ENCODE measurements at places on chromosomes 3 and 15. TPM values are rescaled to one million over a fixed set of nuclear protein-coding genes. Genes with fewer than 3 reads are reported as not detected.

DNA sequence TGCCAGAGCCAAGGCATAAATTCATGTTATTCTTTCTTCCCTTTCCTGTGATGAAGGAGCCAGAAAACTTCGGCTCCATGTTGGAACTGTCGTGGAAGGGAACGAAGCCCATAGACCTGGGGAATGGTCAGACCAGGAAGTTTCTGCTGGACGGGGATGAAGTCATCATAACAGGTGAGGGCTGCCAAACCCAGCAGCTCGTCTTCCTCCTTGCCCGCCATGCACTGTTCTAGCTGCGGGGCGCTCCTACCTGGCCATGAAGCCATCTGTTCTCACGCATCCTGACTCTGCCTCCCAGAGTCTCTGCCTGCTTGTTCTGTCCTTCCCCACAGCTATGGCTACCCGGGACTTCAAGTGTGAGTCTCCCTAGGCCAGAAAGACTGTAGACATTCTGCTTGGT, 28.2 kb downstream of the FAH start:
- no peak for DNase-seq

GRCh38 chr3:21747376-21747775, 3.6 kb downstream of the ZNF385D start:
- no peak for DNase-seq

DNA sequence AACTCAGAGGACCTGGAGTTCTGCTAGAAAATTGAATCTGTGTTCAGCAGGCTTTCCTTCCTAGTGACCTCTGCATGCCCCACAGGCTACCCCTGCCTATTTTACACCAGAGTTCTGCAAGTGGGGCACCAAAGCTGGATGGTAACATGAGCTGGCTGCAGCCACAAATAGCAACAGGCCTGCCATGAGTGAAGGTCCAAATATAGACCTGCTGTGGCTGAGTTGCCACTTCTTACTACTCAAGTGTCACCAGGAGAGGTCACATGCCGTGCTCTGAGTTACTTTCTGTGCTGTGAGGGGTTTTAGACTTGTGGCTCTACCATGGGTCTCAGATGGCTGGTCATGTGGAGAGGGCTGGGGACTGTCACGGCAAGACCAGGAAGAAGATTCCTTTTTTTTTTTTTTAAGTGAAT, at the start of gene FSD2:
Gene FSD2 (minus strand): TSS at position 76 of the 413 bp plus-strand sequence. CDS start 18,679 bp downstream, outside the sequence.
- DNase-seq: peak; percentile 66

GRCh38 chr3:24829011-24829581, 334.4 kb upstream of the THRB start:
- peak; percentile 12 for DNase-seq

DNA sequence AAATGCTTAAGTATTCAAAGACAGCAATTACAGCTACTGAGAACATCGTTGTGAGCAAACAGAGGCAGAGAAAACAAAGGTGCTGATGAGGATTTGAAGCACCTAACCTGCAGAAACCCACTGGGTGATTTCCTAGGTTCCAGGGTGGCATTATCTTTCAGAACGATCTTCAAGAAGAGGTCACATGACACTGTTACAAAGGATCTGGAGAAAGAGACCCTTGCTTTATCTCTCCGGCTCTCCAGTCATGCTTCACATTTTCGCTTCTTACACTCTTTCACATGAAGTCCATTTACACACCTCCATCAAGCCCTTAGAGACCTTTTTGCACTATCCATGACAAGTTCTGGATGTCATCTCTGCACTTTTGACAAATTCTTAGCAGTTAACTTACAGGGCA, 70.8 kb downstream of the GOLGA8B start:
- no peak for DNase-seq

DNA sequence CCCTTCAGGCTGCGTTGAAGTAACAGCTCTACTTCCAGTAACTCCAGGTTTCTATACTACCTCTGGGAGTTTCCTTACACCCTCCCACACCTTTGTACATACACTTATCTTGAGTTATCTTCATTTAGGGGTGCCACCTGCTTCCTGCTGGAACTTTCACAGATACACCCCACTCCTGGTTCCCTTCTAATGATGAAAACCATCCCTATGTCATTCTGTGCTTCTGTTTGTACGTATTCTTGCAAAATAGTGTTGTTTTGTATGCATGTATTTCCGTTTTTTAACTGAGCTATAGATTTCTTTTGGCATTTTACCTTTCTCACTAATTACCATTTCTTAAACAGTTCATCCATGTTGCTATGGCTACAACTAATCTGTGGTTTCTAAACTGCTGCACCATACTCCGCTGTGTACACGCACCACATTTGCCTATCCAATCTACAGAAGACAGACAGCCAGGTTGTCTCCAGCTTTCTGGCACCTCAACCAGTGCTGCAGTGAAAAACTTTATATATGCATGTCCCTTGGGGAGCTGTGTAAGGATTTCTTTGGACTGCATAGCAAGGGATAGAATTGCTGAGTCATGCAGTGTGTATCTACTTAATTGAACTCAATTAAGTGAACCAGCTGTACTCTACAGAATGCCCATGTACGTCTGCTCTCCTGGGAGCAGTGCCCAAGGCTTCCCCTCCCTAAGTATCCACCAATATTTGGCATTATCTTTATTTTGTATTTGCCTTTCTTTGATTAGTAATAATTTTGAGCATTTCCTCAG, 61.4 kb upstream of the ST8SIA2 start:
- no peak for DNase-seq

- no peak for DNase-seq
Observed at GRCh38 chr3:172097585-172097984, 58.2 kb downstream of the FNDC3B start.

GRCh38 chr3:8324747-8325146, 176.9 kb upstream of the LMCD1 start:
- peak; percentile 55 for DNase-seq

DNA sequence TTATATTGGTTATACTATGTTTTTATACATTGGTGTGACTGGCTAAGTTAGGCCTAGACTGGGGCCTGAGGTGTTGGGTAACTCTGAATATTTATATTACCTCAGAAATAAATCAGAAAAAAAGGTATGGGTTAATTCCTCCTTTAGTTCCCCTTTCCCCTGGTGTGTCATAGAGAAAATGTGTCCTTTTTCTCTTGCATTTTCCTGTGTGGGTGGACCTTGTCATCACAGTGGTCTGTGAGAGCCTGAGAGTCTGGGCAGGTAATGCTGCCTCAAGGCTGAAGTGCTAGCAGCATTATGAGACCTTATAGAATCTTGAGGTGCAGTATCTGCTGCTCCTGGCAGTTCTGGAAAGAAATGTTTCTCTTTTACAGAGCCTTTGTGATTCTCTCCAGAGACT, 69.7 kb downstream of the PCOLCE2 start:
- no peak for DNase-seq

DNA sequence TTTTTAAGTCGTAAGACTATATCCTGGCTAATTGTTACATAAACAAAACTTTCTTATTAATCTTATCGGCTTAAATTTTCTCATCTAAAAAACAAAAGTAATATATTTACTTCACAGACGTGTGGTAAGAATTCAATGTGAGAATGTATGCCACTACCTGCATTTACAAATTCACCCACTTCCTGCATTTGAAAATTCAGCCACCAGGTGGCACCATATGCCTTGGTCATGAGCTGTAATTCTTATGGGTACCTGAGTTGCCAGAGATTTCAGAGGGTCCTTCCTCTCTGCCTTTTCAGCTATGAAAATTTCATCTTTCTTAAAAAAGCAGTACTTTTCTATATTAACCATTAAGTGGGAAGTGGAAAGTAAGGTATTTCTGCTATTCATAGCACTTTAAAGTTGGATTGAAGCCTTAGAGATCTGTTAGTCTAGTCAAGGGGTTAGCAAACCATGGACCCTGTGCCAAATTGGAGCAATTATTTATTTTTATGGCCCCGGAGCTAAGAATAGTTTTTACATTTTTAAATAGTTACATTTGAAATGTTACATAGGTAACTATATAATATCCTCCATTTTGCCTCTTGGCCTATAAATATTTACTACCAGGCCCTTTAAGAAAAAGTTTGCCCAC, 127.8 kb downstream of the HCN4 start:
- peak; percentile 51 for DNase-seq

Gene ACTC1
- 8,434 TPM for polyA plus RNA-seq

Gene MRPL47
- polyA plus RNA-seq: 41.0 TPM

Gene ARIH1
- polyA plus RNA-seq: 133 TPM

Gene SPRED1
- polyA plus RNA-seq: 29.6 TPM

Gene UROC1
- not detected for polyA plus RNA-seq

Gene RETNLB
- polyA plus RNA-seq: not detected

Gene EID1
- polyA plus RNA-seq: 320 TPM

Gene NOX5
- 0.12 TPM for polyA plus RNA-seq

Gene ACAD9
- 20.7 TPM for polyA plus RNA-seq

Gene CPB1
- 1.3 TPM for polyA plus RNA-seq

Gene CYP8B1
- not detected for polyA plus RNA-seq
